Stimulated activated CD4-positive, alpha-beta T cell treated with anti-CD3 and anti-CD28 coated beads, Interleukin-15, amount 100 ng/mL, for 1 hour (primary cell): ENCODE measurements at places on chromosomes 6 and 20.

DNA sequence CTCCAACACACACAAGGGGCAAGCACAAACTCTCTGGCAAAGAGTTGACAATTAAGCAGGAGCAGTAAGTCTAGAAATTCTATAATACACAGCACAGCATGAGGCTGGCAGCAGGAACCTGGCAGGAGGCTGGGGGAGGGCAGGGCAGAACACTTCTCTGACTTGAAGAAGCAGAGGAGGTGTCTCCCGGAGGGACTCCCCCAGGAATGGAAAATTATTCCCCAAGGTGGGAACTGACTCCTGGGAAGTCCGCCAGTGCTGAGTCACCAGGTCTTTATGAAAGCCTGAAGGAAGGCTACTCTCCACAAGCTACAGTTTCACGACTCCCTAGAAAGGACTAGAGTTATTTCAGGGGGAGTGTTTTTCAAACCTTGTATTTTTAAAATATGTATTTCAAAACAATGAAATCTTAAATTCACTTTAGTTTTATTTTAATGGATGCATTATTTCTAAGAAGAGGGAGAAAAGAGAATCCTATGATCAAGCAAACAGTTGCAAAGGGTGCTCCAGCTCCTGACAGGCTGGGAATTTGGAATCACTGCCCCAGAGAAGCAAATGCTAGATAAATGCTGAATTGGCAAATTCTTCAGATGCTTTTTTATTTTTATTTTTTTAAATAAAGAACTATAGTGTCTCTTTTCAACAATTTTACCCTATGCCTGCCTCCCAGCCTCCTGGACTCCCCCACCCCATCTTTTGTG is 192.8 kb downstream of the LY86 start:
- no peak for DNase-seq

- no peak for DNase-seq
These were observed 125.3 kb upstream of the SPACA1 start for GRCh38 chr6:87922196-87922946.

- DNase-seq: no peak
These were observed 18.3 kb downstream of the KIAA1586 start for GRCh38 chr6:57064809-57065208.

DNA sequence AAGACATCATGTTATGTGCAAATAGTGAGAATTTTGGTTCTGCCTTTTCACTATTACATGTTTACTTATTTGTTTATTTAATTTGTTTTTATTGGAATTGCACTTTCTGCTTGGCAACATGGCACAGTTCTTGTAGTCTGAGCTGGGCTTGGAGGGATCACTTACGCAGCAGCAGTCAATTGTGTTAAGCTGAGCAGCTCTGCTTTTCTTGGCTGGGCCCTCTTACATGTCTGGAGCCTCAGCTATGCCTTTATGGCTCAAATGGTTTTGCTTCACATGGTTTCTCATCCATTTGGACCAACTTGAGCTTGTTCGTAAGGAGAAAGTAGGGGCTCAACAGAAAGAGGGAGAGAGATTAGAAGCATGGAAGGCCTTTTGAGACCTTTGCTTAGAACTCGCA is 327.5 kb upstream of the EPHA7 start:
- DNase-seq: no peak

DNA sequence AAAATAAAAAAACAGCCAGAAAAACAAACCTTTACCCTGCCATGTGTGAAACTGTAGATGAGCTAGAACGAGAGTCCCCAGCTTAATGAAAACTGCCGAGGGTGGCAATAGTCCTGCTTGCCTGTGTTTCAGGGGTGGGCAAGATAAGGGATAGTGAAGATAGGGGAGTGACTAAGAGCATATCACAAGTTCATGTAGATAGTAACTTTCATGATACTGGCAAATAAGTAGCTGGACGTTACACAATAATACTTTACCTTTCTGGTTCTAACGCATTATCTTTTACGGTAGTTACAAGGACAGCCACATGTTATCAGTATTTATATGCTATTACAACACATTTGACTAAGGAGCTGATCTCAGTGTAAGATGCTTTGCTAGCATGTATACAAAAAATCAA is 9.3 kb upstream of the FBXO9 start:
- no peak for DNase-seq

DNA sequence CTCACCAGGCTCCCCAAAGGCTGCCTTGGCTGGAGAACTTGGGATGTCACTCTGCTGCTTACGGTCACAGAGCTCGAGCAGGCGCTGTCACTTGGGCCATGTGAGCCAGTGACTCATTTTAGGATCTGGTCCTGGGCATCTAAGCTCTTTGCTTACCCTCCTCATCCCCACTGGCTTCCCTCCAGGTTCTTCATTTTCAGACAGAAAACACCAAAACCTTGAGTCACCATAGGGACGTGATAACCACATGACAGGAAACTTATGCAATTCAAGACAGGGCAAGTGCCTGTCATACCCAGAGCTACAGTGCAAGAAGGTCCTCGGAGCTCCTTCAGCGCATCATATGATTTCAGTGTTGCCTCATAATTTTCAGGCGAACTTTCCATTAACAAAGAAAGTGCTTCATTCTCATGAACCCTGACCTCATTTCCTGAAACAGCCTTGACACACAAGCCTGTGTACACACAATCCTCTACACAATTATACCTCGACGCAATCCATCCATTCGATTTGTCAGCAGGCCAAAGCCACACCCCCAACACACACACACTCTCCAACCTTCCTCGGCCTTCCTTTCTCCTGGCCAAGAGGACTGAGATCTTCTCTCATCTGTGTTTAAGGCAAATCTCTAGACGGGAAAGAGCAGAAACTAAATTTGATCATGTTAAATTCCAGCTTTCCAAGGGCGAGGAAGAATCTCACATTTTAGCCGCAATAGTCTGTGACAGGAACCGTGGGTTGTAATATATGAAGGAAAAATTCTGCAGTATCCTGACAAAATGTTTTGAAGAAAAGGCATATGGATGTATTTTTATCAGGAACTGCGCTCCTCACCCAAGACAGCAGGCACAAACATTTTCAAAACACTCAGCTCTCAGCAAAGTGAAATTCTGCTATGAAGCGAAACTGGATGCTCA is 25.3 kb downstream of the TBC1D7 start:
- DNase-seq: no peak
